ENCODE measurements at places on chromosomes 3 and 15.

DNA sequence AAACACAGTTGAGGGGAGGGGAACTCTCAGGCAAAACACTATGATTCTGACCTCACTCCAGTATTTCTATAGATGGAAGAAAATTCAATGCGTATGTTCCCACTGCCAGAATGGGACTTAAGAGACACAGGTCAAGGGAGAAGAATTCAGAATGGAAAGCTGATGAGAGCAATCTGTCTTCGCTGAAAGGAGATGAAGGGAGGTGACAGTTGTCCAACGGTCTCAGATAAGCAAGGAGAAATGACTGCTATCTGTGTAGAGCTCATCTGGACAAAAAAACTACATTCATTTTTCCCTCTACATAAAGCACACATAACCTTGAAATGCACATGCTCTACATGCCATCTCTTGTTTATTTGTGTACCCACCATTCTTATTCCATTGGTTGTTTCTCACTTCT lies 405.1 kb downstream of the LSAMP start:
- no peak for DNase-seq

DNA sequence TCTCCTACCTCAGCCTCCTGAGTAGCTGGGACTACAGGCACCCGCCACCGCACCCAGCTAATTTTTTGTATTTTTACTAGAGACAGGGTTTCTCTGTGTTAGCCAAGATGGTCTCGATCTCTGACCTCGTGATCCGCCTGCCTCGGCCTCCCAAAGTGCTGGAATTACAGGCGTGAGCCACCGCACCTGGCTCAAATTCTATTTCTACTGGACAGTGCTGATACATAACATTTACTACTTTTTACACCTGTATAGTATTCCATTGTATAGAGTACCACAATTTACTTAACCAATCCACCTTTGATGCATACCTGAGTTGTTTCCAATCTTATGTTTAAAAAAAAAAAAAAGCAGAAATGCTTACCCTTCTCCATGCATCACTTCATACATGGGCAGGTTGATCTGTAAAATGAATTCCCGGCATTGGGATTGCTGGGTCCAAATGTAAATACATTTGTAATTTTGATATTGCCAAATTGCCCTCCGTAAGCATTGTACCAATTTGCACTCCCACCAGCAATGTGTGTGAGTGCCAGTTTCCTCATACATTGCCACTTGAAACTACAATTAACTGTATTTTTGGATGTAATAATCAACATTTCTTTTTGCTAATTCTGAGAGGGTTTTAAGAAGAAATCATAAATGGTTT lies 94.5 kb downstream of the NPTN start:
- DNase-seq, result no peak

DNA sequence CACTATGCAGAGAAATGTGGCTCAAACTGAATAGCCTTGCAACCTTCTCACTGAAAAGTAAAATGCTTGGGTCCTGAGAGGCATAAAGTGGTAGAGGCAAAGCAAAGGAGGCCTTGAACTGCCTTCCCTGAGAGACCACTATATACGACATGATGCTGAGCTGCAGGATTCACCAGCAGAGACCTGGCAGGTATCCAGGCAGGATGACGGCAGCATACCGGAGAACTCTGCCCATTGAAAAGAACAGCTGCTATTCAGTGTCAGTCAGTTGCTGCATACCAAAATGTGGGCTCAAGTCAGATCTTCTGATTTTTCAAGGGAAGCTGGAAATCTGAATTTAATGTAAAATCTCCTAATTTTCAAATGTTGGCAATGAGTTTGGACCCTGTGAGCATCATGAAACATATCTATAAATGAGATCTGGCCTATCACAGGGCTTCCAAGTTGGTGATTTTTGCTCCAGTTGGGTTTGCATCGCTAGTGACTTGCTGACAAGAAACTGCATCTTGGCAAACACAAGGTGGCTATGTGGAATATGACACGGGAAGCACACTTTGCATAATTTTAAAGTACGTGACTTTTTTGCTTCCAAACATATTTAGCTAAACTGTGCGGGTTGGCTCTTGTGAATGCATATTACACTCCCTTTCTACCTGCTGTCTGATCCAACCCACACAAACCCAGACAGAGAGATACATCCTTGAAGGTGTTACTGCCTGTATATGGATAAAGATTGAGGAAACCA lies 529.0 kb downstream of the AGBL1 start:
- no peak for DNase-seq

DNA sequence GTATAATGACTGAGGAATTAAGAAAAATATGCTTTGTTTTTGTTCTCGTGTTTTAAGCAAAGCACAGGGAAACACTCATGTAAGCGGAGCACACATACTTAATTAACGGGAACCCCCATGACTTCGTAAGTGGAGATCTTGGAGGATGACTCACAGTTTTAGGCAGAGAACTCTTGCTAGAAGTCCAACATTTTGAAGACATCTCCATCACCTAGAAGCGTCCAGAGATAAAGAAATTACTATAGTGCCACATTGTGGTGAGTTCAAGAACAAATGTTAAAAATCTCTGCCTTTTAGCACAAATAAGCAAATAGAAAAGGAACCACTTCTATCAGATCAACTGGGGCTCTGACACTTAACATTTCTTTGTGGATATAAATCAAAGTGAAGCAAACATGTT lies 194.1 kb upstream of the ARHGEF26 start:
- DNase-seq, result no peak

DNA sequence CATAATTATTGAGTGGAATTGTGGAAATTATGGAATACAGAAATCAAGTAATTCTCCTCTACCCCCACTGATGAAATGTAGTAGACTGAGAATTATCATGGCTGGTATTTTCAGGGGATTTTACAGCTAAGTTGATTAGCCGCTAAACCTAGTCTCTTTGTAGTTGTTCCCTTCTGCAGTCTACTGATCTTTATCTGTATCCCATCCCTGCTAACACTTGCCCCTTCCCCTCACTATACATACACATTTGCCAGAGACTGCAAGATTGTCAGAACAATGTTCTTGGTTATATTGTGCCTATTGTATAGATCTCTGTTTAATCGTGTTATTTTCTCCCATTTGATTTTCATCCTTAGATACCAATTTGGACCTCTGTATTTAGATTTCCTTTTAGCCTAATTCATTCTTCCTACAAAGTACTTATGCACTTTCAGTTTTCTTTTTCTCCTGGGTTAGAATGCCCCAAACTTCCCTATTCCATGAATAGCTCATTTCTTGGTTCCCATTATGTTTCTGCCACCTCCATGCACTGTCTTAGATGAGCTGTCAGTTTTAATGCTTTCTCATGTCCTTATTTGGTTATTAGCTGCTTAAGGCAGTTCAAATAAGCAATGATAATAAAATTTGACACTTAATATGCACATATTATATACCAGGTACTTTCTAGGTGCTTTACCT lies 86.9 kb downstream of the CDIN1 start:
- no peak for DNase-seq

DNA sequence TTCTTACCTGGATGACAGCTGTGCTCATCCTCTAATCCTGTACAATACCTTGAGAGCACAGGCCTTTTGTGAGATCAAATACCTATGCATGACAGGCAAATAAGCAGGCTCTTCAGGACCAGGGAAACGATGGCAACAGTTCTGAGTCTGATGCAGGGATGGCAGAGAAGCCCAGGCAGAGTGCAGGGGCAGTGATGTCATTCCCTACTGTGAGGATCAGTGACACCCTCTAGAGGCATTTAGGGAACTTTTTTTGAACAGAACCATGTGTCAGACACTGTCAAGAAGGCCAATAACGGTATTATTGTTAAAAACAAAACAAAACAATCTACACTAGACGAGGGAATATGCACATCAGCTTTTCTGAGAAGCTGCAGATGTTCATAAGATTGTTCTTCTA lies 314.8 kb upstream of the CTDSPL start:
- no peak for DNase-seq

DNA sequence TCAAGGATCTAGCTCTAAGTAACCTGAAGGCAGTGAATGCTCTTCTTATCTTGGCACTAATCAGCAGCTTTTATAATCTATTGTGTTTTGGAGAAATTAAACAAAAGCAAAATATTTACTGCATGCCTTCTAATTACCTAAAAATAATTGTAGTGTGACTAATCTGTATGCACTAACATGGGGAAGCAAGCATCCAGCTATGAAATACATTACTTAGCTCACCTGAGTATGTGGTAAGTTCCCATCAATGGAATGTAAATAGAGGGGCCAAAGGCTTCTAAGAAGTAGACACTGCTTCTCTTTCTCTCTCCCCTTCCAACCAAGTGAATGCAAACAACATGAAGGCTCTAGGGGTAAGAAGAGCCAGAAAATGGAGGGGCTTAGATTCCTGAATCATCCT lies 165.6 kb downstream of the STAG1 start:
- DNase-seq, result no peak

DNA sequence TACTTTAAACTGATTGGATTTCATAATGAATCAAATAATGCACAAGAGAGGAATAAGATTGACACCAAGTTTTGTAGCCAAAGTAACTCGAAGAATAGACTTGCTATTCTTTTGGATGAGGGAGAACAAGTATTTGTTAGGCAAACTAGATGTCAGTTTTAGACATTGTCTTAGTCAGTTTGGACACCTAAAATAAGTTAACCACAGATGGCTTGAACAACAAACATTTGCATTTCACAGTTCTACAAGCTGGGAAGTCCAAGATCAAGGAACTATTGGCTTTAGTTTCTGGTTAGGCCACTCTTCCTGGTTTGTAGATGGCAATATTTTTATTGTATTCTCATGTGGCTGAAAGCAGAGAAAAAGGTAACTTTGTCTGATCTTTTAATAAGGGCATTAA lies 61.3 kb upstream of the OSTN start:
- DNase-seq, result no peak

- DNase-seq, result no peak
Observed at GRCh38 chr3:177402533-177402932, 205.3 kb upstream of the TBL1XR1 start.
